NB4 (cell line): ENCODE measurements at places on chromosomes 2 and 18.

DNA sequence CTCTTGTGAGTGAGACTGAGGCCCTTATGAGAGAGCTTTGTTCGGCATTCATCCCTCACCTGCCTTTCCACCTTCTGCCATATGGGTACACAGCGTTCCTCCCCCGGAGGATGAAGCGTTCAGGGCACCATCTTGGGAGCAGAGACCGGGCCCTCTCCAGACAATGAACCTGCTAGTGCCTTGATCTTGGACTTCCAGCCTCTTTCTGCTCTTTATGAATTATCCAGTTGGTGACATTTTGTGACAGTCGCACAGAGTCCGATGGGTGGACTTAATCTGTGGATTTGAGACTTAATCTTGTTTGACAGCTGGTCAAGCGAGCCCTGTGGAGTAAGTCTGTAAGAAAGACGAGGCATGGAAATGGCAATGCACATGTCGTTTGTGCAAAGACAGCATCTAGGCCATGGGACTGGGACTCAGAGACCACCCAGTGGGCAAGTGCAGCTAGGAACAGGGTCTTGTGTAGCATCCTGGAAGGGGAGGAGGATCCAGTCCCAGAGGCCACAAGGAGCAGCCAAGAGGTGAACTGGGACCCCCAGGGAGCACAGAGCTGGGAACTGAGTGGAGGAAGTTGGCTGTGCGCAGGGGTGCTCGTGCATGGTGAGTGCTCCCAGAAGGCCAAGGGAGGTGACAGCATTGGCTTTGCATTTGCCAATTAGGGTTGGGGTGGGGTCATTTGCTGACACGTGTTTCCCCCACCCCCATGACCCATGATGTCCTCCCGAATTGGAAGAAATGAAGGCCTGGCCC is 69.5 kb upstream of the HDAC4 start:
- DNase-seq = no peak

DNA sequence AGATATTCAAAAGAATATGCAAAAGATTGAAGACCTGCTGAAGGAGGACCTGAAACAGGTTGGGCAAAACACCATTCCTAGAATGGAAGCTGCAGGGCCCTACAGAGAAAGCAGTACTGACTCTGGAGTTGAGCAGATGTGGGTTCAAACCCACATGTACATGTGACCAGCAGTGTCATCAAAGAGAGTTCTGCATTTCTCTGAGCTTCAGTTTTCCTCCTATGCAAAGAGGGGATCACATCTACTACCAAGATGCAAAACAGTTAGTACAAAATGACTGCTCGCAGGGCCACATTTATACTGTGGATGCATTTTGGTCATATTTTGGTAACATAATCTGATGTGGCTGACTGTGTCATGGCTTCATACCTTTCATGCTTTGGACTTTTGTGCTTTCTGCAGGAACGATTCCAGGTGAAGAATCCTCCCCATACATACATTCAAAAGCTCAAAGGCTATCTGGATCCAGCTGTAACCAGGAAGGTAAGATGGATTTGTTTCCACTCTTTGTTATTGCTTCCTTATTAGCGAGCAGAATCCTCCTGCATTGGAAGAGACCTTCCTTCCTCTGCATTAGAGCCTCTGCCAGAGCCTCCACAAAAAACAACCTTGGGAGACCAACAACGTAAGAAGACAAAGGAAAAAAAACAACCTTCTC is 174.8 kb downstream of the PRPF40A start:
- no peak for DNase-seq

- no peak for DNase-seq
Measured at GRCh38 chr2:174026122-174026845, 61.1 kb upstream of the SP3 start.

DNA sequence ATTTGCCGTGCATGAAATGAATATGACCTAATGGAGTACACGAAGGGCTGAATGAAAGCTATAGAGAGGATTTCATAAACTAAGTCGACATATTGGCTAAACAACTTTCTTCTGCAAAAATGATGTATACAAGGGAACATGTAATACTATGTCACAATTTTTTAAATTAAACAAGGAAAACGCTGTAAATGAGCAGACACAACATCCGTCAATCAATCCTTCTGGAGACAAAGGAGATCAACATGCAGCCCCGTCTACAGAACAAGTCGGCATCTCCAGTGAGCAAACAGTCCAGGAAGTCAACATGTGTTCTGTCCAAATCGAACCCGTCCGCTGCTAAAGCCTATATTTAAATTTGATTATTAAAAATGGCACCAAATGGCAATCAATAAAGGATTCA is 180.8 kb downstream of the TCF4 start:
- no peak for DNase-seq

DNA sequence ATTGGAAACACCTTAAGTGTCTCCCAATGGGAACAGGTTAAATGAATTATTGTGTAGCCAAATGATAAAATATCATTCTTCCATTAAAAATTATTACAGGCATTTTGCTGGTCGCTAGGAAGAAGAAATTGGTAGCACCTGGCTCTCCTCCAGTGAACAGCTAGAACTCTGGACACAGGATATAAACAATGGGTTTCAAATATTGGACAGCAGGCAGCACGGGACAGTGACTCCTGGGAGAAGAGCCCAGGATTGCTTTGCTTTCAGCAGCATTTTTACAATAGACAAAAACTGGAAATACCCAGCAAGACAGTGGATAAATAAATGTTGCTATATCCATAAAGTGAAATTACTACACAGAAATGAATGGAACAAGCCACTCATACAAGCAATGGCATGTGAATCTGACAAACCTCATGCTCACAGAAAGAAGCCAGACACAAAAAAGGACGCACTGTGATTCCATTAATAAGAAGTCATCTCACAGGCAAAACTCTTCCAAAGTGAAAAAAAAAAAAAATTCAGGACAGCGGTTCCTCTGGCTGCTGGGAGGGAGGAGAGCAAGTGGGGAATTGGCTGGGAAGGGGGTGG is 50.5 kb downstream of the LAMA1 start:
- DNase-seq = no peak

DNA sequence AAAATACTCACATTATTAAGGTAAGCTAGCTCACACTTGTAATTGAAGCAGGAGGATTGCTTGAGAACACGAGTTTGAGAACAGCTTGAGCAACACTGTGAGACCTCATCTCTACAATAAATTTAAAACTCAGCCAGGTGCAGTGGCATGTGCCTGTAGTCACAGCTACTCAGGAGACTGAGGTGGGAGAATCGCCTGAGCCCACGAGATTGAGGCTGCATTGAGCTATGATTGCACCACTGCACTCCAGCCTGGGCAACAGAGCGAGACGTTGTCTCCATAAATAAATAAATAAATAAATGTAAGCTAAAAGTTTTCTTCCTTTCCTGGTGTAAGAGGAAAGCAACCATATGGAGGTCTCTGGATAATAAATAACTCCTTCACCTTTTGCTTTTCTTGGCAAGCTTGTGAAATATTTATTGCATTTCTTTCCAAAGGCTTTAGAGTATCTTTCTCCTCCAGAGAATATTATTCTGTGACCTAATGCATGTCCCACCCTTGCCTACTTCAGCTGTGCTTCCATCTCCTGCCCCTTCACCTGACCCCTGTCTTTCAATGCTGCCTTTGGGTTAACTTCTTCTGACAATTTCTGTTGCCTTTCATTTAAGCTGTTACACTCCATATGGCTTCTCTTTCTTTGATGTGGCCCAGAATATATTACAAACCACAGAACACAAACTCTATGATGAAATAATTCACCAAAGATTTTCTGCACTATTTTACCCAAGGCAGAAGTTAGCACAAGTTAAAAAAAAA is 280.7 kb upstream of the RND3 start:
- DNase-seq = no peak
